Sigmoid colon (tissue), 7 donors: ENCODE measurements at places on chromosomes 12 and 14. TPM values are rescaled to one million over a fixed set of nuclear protein-coding genes. Genes with fewer than 3 reads are reported as not detected.

GRCh38 chr12:92425165-92425564 is 277.6 kb upstream of the PLEKHG7 start:
- H3K27me3 ChIP-seq, result no peaks in the 10 kb centered on the region
- H3K4me3 ChIP-seq, result no peak overlapping the region
- H3K27ac ChIP-seq, result peak overlapping the region; percentile 16
- DNase-seq, result no peak
- H3K36me3 ChIP-seq, result no peaks in the 10 kb centered on the region

DNA sequence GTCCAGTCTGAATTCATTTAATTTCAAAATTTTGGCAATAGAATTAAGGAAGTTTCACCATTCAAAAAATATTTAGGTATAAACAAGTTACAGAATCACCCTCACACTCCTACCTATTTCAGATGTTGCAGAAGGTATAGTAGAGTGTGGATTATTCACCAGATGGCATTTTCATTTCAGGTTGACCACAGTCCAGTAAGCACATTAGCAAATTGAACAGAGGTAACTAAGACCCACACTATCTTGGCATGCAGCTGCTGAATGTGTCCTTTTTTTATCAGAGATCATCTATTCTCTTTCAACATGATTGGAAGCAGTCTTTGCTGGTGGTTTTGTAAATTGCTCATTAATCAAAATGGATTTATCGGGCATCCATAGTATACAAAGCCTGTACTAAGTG is 151.8 kb upstream of the GARIN6 start:
- H3K4me1 ChIP-seq, result peaks cover 14% of the 10 kb centered on the region
- no peak overlapping the region for H3K27ac ChIP-seq
- DNase-seq, result no peak
- no peaks in the 10 kb centered on the region for H3K36me3 ChIP-seq

DNA sequence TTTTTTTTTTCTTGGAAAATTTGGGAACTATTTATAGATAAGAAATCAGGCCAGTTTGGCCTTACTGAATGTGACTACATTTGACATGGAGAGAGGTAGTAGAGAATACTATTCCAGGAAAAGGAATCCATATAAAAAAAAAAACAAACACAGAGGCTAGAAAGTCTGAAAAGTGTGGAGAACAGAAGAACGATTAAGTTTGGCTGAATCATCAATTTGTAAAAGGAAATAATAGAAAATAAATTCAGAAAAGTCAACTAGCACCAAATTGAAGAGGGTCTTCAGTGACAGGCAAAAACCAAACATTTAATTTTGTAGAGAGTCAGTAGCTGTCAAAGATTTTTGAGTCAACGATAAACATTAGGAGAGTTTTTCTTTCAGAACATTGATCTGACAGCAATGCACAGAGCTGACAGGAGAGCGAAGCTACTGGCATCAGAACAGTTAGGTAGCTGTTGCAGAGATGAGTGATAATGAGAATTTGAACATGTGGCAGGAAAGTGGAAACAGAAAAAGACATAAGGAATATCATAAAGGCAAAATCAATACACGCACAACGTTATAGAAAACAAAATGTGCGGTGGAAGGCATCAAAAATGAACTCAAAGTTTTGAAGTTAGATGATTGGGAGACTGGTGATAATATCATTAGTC is 241.2 kb downstream of the SOX5 start:
- DNase-seq, result no peak
- H3K36me3 ChIP-seq, result no peaks in the 10 kb centered on the region
- H3K27me3 ChIP-seq, result no peaks in the 10 kb centered on the region
- H3K4me3 ChIP-seq, result no peak overlapping the region
- H3K27ac ChIP-seq, result no peak overlapping the region

DNA sequence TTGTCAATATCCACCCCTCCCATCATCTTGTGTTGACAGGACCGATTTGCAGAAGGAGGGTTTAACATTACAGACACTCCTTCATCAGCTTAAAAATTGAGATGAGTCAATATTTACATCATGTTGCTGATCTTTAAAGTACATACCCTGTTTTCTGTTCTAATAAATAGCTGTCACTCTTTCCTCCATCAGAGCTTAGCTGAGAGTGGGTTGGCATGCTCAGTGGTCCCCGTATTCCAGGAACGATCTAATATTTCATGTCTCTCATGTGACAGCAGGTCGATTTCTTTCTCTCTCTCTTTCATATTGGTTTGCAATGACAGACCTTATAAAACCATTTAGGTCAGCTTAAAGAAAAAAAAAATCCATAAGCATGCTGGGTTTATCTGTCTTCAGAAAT is 950.6 kb downstream of the GALC start:
- no peak for DNase-seq
- H3K27ac ChIP-seq, result no peak overlapping the region
- H3K27me3 ChIP-seq, result no peaks in the 10 kb centered on the region

- DNase-seq, result peak; percentile 82
- H3K36me3 ChIP-seq, result no peaks in the 10 kb centered on the region
- no peaks in the 10 kb centered on the region for H3K27me3 ChIP-seq
- H3K4me3 ChIP-seq, result no peak overlapping the region
- H3K27ac ChIP-seq, result peak overlapping the region; percentile 61
- H3K4me1 ChIP-seq, result no peaks in the 10 kb centered on the region
Observed at GRCh38 chr12:12899530-12900380, 8.4 kb downstream of the GPRC5A start.

- no peak overlapping the region for H3K27ac ChIP-seq
- no peaks in the 10 kb centered on the region for H3K4me1 ChIP-seq
- no peak for DNase-seq
- no peak overlapping the region for H3K4me3 ChIP-seq
- no peaks in the 10 kb centered on the region for H3K27me3 ChIP-seq
- no peaks in the 10 kb centered on the region for H3K36me3 ChIP-seq
Observed at GRCh38 chr14:70425354-70425753, 8.5 kb upstream of the SYNJ2BP start.

GRCh38 chr12:124529565-124530276 is 37.7 kb downstream of the NCOR2 start:
- no peak overlapping the region for H3K27ac ChIP-seq
- H3K4me1 ChIP-seq, result no peaks in the 10 kb centered on the region
- no peaks in the 10 kb centered on the region for H3K36me3 ChIP-seq

- H3K27ac ChIP-seq, result no peak overlapping the region
- peak; percentile 40 for DNase-seq
- H3K4me1 ChIP-seq, result no peaks in the 10 kb centered on the region
- H3K27me3 ChIP-seq, result peaks cover 13% of the 10 kb centered on the region
- no peak overlapping the region for H3K4me3 ChIP-seq
Observed at GRCh38 chr14:100620255-100621100, 33.3 kb upstream of the BEGAIN start.

GRCh38 chr12:93323625-93324329 is 53.9 kb upstream of the NUDT4 start:
- no peaks in the 10 kb centered on the region for H3K36me3 ChIP-seq
- no peak overlapping the region for H3K27ac ChIP-seq
- H3K27me3 ChIP-seq, result no peaks in the 10 kb centered on the region
- H3K4me3 ChIP-seq, result no peak overlapping the region
- peaks cover 7% of the 10 kb centered on the region for H3K4me1 ChIP-seq
- DNase-seq, result no peak

DNA sequence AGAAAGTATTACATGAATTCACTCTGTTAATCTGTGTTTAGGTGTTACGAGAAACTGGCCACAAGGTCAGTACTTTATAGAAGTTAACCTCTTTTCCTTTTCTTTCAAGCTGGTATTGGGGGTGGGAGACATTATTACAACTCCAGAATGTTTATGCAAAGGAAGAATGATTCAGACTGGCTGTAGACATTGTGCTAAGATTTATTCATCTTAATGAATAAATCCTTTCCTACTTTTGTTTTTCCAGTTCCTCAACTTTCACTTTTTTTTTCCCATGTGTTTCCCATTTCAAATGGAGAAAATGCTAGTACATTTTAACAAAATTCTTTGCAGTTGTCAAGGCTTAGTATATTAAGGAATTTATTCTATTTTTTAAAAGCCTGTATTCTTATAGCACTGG is 1.3 kb downstream of the OTOGL start:
- no peak overlapping the region for H3K4me3 ChIP-seq
- DNase-seq, result no peak
- H3K36me3 ChIP-seq, result no peaks in the 10 kb centered on the region
- H3K27me3 ChIP-seq, result no peaks in the 10 kb centered on the region
- peak overlapping the region; percentile 33 for H3K27ac ChIP-seq
- peaks cover 16% of the 10 kb centered on the region for H3K4me1 ChIP-seq

DNA sequence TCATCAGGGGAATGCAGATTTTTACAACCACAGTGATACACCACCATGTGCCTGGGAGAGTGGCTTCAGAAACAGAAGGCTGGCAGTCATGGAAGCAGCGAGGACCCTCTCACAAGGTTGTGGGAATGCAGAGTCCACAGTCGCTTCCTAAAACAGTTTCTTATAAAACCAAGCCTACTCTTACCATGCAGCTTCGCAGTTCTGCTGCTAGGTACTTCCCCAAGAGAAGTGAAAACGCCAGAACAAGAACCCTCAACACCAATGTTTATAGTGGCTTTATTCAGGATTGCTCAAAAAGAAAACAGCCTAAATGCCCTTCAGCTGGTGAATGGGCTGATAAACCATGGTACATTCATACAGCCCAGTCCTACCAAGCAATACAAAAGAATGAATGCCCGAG is 87.2 kb downstream of the DDX51 start:
- no peak for DNase-seq
- H3K27me3 ChIP-seq, result no peaks in the 10 kb centered on the region
- no peak overlapping the region for H3K27ac ChIP-seq
- peaks cover 85% of the 10 kb centered on the region for H3K36me3 ChIP-seq
- peaks cover 8% of the 10 kb centered on the region for H3K4me1 ChIP-seq

DNA sequence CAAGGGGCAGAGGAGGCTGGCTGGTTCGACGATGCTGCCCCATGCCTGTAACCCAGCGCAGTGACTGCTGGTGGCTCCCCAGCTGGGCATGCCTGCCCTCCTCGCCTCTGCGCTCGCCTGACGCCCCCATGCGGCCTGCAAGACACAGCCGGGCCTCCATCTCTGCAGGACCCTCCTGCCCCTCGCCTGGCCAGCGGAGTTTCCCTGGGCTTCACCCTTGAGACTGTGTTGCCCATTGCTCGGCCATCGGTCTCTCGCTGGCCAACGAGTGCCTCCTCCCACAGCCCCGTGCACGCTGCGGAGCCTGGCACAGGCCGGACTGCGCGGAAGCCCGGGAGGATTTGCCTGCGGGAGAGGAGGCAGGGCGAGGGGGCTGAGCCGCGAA is 17.6 kb downstream of the ASPG start:
- no peaks in the 10 kb centered on the region for H3K27me3 ChIP-seq
- H3K4me1 ChIP-seq, result no peaks in the 10 kb centered on the region
- H3K36me3 ChIP-seq, result no peaks in the 10 kb centered on the region
- H3K4me3 ChIP-seq, result no peak overlapping the region
- no peak overlapping the region for H3K27ac ChIP-seq

GRCh38 chr12:109824731-109825130 is 8.5 kb downstream of the TRPV4 start:
- H3K4me3 ChIP-seq, result no peak overlapping the region
- H3K4me1 ChIP-seq, result no peaks in the 10 kb centered on the region
- no peak for DNase-seq
- H3K27me3 ChIP-seq, result no peaks in the 10 kb centered on the region
- no peak overlapping the region for H3K27ac ChIP-seq

DNA sequence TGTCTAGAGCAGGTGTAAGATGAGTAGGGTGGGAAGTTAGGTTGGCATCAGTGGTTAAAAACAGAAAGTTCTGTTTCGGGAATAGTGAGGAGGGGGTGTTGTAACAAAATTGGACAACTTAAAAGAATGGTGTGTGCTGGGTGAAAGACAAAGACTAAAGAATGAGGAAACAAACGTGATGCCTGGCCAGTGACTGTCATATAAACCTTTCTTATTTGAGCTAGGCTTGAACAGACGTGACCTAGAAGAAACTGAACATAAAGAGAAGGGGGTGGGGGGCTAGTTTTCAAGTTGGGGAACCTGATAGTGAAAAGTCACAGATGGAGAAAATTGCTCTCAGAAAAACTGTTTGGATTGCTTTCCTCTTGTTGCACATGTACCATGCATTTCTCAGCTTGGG is 39.6 kb downstream of the RAD52 start:
- DNase-seq, result no peak
- no peaks in the 10 kb centered on the region for H3K27me3 ChIP-seq
- no peak overlapping the region for H3K4me3 ChIP-seq

DNA sequence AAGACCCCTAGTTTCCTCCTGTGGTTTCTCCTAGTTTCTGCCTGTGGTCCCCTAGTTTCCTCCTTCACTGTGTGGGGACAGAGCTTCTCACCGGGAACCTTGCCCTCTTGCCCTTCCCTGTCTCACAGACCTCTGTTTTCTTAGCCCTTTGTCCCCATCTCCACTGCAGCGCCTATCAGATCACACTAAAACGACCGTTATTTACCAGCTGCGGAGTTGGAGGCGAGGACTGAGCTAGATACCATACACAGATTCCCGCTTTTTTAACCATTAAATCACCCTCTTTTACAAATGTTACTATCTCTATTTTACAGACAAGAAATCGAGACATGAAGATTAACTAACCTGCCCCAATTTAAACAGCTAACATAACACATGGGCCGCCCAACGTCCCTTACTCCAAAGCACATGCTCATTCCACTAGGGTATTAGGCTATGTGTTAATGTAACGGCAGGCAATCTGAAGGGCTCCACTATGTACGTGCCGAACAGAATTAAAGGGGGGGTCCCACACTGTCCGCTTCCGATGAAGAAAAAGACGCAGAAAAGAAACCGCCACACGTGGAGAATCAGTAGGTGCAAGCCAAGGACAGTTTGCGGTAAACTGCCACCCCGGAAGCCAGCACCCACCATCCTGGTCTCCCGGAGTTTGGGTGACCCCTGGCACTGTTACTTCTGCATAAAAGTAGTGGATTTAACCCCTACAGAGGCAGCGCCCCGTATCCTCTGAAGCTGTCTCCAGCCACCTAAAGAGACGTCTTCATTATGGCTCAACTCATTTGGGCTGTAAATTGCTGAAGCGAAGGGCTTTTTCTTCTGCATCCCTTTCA is 1.9 kb upstream of the FKBP4 start:
- no peak for DNase-seq
- no peaks in the 10 kb centered on the region for H3K27me3 ChIP-seq
- H3K4me3 ChIP-seq, result no peak overlapping the region
- no peaks in the 10 kb centered on the region for H3K36me3 ChIP-seq
- peaks cover 12% of the 10 kb centered on the region for H3K4me1 ChIP-seq

- H3K27ac ChIP-seq, result no peak overlapping the region
- no peak for DNase-seq
- H3K36me3 ChIP-seq, result no peaks in the 10 kb centered on the region
- peaks cover 42% of the 10 kb centered on the region for H3K27me3 ChIP-seq
- H3K4me1 ChIP-seq, result no peaks in the 10 kb centered on the region
- no peak overlapping the region for H3K4me3 ChIP-seq
Observed at GRCh38 chr12:132379996-132380395, 50.6 kb upstream of the GALNT9 start.

DNA sequence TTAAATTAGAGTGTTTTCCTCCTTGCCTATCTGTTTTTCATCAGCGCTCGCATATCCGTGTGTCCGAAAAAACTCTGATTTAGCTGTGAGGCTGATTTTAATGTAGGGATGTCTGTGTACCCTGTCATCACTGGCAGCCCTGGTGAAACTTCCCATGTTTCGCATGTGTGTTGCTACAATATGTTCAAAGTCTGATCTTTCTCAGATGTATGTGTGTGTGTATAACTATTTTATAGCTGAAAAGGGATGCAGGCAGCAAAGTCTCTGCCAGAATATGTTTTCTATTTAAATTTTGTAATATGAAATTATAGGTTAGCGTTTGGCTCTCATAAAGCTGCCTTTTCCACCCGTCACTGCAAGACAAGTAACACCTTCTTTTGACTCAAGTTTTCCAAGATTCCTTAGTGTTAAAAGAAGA is 154.8 kb downstream of the TMTC2 start:
- H3K27me3 ChIP-seq, result no peaks in the 10 kb centered on the region
- peaks cover 5% of the 10 kb centered on the region for H3K36me3 ChIP-seq

Gene SOS2
- total RNA-seq, result 31.9 TPM

Gene ACSS3
- total RNA-seq, result 26.7 TPM

Gene NTF3
- total RNA-seq, result 0.71 TPM

Gene SYCP3
- total RNA-seq, result not detected

Gene PRDM4
- 19.7 TPM for total RNA-seq
